ENCODE measurements at places on chromosomes 1 and 21. TPM values are rescaled to one million over a fixed set of nuclear protein-coding genes. Genes with fewer than 3 reads are reported as not detected.

GRCh38 chr21:42404539-42404938, 837 bp downstream of the UBASH3A start:
- no peak for DNase-seq

DNA sequence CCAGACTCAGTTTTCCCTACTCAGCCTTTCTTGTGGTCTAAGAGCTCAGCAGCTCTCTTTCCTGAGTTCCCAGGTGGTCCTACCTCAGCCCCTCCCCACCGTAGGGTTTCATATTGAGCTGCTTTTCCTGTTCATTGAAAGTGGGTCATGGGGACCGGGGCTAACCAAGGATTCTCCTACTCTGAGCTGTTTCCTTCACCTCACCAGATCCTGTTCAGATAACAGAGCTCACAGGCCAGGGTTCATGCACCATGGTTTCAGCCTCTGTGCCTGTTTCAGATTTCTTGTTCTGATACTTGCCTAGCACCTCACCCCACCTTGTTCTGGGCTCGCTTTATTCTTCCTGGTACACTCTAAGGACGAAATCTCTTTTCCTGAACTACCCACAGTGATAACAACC, 8.5 kb downstream of the UBQLN4 start:
- DNase-seq, result no peak

DNA sequence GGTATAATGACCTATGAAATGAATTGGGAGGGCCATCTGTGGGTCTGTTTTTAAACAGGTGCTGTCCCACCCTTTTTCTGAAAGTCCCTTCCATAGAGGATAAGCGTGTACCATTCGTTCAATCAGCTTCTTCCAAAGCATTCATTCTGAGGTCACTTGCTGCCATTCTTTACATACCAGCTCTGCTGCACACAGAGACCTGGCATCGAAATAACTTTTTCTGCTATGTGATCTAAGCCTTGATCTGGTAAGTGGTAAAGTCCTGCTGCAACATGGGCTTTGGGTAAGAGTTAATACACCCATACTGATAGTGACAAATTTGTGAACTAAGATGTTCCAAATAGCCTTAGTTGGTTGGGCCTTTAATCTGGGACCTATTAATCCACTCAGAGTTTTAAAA, 38.9 kb downstream of the DR1 start:
- DNase-seq, result no peak

- no peak for DNase-seq
Measured at GRCh38 chr1:107009281-107009680, 47.2 kb upstream of the PRMT6 start.

Gene SPATA6
- total RNA-seq, result 3.9 TPM

Gene KANK4
- total RNA-seq, result not detected

Gene NEGR1
- total RNA-seq, result 67.6 TPM

DNA sequence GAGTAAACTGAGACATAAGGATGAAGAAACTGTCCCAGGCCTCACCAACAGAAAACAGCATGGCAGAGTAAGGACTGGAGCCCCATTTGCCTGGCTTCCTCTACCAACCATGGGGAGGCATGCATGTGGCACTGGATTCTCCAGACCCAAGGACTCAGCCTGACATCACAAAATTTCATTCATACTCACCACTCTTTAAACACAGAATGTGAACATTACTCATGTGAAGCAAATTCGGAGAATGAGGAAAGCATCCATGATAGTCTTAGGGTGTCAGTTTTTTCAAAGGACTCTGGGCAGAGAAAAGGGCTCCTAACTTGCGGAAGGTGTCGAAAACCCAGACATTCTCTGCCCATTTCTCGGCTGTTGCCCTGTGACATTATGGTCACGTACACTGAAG, 83.9 kb downstream of the PCNX2 start:
- peak; percentile 28 for DNase-seq

Gene LORICRIN
- not detected for total RNA-seq

Gene OR2AK2
- not detected for total RNA-seq

- DNase-seq, result no peak
Measured at GRCh38 chr1:216807696-216808095, 84.5 kb upstream of the ESRRG start.

Gene FASLG
- total RNA-seq, result not detected

GRCh38 chr1:65704318-65704717, 88.4 kb upstream of the PDE4B start:
- DNase-seq, result no peak

GRCh38 chr1:233138788-233139585, 156.5 kb downstream of the PCNX2 start:
- DNase-seq, result no peak

DNA sequence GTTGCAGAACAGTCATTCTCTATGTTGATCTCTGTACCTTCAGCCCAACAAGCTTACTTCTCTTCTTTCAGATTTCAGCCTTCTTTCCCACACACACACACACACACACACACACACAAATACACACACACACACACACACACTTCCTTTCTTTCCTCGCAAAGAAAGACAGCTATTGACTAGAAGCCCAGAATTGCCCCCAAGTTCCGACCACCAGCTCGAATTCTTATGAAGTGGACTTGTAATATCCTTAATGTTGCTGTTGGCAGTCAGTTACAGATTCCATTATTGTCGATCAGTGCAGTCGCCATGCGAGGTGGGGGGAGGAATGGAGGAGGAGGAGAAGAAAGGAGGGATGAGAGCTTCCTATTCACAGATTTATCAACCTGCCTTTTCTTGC, 125.5 kb downstream of the CLEC20A start:
- peak; percentile 19 for DNase-seq

DNA sequence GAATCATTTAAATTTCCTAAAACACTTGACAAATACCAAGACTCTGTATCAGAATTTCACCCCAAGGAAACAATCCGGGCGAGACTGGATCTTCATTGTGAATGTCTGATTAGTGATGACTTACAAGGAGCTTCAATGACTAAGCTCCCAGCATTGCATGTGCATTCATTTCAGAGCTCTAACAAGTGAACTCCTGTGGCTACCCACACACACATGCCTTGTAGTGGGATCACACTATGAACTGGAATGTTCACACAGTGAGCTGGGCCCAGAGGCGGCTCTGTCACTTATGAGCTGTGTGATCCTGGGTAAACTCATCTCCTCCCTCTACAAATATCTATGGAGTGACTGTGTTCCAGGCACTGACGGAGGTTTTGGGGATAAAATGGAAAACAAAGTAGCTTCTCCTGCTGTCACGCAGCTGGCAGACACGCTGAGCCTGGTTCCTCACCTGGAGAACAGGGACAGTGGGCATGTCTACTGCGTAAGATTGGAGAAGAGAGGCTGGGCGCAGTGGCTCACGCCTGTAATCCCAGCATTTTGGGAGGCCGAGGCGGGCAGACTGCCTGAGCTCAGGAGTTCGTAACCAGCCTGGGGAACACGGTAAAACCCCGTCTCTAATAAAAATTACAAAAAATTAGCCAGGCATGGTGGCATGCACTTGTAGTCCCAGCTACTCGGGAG, 56.9 kb downstream of the CLSTN1 start:
- peak; percentile 100 for DNase-seq

Gene S100A3
- 6.5 TPM for total RNA-seq

GRCh38 chr1:9833632-9834031, 9.9 kb upstream of the CLSTN1 start:
- no peak for DNase-seq

DNA sequence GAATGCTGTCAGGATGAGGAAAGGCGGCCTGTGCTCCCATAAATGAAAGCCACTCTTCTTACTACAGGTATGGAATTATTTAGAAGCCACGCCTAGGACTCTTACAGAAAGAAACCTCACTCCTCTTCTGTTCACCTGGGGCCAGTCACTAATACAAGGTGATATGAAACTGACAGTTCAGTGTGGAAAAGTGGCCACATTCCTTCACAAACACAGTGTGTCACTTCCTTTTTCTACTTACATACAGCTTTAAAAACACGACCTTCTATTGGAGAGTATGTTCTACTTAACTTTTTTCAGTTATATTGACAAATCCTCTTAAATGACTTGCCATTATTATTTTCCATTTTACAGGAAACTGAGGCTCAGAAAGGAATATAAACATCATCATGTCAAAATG, 163.1 kb downstream of the PCNX2 start:
- DNase-seq, result no peak

DNA sequence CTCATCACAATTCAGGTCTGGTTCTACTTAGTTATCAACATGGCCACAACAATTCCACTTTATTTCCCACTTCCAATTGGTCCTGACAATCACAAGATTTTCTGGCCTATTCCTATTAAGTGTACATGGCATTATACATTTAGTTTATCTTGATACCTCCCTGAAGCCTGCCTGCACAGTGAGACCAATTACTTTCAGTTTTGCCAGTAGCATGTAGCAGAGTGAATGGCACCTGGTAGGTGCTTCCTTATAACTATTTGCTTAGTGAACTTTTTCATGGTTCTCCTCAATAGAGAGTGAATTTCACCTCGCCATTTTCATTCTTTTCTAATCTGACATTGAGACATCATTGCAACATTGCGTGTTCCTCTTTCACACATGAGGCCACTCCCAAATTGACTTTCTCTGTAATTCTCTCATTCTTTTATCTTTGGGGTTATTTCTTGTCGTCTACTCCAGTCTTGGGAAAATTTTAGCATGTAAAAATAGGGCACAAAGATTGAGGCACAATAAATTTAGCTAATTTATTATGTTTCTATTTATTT, 124.3 kb downstream of the DISC1 start:
- no peak for DNase-seq

Gene SYT6
- not detected for total RNA-seq

DNA sequence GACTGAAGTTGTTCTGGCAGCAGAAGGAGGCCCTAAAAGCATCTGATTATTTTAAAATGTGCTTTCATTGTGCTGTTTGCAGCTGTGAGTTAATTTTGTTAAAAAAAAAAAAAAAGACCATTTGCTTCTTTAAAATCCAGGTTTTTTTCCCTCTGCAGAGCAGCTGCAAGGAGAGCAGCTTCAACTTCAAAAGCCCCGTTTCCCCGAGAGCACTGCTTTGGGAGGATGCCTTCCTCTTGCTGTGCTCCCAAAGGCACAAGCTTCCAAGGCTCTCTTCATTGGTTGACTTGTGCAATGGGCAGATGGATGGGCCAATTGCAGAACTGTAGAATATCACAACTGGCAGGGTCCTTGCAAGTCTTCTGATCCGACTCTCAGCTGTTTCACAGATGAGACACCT, 459.2 kb upstream of the PKN2 start:
- no peak for DNase-seq

Gene CD101
- not detected for total RNA-seq

All from HFFc6 (cell line).